Stimulated activated CD4-positive, alpha-beta T cell treated with anti-CD3 and anti-CD28 coated beads, Interleukin-4, amount 100 ng/mL, for 48 hours (primary cell): ENCODE measurements at places on chromosomes 7 and 10.

- no peak for DNase-seq
These were observed 39.0 kb upstream of the AOAH start for GRCh38 chr7:36763132-36763816.

GRCh38 chr7:151018421-151019129, 5.7 kb downstream of the ATG9B start:
- no peak for DNase-seq

DNA sequence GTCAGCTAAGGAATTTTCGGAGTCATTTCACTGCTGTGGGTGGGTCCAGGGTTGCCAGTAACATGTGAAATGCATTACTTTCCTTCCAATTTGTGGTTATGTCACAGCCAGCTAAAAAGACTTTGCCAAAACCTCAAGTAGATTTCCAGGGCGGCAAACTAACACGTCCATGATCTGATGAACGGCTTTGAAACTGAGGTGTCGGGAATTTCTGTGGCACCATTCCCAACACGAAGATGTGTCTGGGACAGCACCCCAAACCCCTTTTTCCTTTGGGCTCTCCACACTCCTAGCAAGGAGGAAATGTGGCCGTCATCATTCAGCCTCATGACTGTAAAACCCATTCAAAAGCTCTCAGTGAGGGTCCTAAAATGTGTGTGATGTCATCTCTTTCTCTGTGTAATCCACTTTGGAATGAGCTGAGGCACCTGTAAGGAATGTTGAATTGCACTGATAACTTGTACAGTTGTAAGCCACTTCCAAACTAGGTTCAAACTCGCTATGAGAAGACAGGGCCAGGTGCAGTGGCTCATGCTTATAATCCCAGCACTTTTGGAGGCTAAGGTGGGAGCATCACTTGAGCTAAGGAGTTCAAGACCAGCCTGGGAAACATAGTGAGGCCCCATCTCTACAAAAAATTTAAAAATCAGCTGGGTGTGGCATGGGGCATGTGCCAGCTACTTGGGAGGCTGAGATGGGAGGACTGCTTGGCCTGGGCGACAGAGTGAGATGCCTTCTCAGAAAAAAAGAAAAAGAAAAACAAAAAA, 146.1 kb upstream of the FRMD4A start:
- DNase-seq, result no peak

GRCh38 chr10:23158370-23158769, 33.7 kb upstream of the PTF1A start:
- DNase-seq, result no peak

DNA sequence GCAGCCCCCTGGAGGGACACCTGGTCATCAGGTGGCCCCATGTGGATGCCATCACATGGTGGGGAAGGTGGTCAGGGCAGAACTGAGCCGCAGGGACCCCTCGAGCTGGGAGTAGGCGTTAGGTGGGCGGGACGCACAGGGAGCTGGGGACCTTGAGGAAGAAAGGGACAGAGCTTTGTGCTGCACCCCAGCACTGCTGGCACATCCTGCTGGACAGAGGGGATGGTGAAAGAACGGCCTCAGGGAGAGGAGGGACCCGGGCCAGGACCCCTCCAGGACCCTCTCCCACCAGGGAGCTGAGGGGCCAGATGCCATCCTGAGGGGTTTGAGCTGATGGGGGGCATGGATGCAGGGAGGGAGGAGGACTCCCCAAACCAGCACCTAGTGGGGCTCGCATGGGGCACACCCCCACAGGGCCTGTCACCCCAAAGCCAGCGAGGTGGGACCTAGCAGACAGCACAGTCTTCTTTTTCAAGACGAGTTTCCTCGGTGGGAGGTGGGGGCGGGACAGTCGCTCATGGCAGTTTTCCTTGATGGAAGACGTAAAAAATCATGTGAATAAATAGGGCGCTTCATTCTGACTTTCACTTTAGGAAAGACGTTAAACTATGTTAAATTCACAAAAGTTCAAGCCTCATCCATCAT, 43.3 kb downstream of the STK32C start:
- no peak for DNase-seq

GRCh38 chr10:30763918-30764317, 134.4 kb upstream of the LYZL2 start:
- no peak for DNase-seq

- DNase-seq, result no peak
These were observed 94.7 kb upstream of the IMMP2L start for GRCh38 chr7:111657018-111657417.

GRCh38 chr7:94050046-94050445, 45.9 kb upstream of the BET1 start:
- DNase-seq, result no peak

DNA sequence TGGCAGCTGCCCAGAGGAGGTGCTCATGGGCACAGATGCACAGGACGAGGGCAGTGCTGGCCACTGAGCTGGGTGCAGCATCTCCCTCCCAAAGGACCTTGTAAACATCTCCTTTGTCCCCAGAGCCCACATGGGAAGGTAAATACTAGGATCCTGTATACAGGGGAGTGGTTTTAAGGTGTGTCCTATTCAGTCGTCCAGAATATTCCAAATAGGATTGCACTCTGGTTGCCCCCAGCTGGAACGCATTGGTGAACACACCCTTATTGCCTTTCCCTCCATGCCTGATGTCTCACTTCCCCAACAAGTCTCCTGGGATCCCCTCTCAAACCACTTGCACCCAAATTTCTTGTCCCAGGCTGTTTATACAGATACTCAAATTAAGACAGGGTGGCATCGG, 152.0 kb upstream of the PCBD1 start:
- no peak for DNase-seq

DNA sequence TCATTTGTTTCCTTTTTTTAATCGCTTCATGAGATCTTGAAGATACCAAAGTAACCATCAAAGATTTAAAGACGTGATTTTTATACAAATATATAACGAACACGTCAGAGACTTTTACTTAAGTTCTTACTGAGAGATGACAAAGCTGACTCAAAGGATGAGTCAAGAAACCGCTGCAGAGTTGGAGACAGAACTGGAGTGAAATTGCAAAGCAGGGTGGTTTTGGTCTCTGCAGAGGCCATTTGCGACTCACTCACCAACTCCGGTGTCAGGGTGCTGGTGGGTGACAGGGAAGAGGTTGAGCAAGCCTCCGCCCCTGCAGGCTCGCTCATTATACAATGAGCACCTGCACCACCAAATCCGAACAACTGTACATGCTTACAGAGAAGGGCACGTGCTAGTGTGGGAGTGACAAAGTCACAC, 75.2 kb downstream of the DNAJB6 start:
- DNase-seq, result peak; percentile 48

- no peak for DNase-seq
These were observed 22.8 kb upstream of the MALSU1 start for GRCh38 chr7:23276376-23276775.

DNA sequence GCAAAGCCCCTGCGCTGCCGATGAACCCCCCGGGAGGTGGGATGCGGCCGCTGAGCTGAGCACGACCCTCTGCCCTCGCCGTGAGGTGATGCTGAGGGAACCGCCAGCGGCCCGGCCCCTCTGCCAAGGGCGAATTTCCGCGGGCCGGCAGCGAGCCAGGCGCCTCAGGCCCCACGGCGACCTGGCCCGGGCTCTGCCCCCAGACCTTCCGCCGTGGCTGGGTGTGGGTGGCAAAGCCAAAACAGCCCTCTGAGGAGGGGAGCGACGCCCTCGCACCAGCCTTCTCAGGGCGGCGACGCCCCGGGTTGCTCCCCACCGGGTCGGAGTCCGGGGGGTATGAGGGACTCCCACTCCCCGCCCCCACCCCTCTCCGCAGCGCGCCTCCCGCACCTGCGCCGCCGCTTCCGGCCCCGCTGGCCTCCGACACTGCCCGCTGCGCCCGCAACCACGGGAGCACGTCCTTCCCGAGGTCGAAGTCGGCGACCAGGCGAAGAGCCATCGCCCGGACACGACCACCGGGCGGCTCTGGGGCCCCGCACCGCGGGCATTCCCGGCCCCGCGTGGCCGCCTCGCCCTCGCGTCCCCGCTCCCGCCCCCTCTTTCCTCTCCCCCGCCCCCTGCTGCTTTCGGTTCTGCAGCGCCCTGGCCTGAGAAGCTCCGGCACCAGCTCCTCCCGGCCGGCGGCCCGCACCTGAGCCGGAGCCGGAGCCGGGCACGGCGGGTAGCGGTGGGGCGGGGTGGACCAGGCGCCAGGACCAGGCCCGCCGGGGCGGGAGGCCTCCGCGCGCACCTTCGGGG, at the start of gene GSAP:
GSAP (minus strand) TSS at position 527 of the 798 bp plus-strand sequence; CDS start at position 499, 28 bp downstream.
- DNase-seq, result peak; percentile 19

GRCh38 chr10:42836771-42837468, 54.3 kb downstream of the BMS1 start:
- no peak for DNase-seq

GRCh38 chr10:121690152-121690848, 92.1 kb upstream of the FGFR2 start:
- DNase-seq, result no peak

GRCh38 chr10:19874791-19875190, 58.6 kb downstream of the PLXDC2 start:
- DNase-seq, result no peak

- DNase-seq, result no peak
These were observed 952.2 kb downstream of the CNTNAP2 start for GRCh38 chr7:147068842-147069241.

- DNase-seq, result no peak
These were observed 185.5 kb downstream of the EMX2 start for GRCh38 chr10:117728087-117728486.

DNA sequence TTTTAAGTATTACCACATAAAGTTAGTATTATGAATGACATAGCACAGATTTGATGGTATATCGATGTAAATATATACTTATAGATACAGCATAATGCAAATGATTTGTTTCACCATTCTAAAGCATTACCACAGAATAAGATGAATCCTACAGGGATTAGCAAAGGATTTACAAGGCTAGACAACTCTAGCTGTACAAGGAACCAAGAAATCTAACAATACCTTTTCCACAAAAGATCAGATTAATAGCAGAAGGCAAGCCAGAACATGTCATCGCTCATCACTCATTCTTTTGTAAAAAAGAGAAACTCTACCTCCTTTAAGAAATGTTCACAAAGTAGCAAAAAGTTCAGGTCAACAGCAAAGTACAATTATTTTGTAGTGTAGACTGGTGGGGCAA, 105.1 kb upstream of the ANK3 start:
- no peak for DNase-seq

DNA sequence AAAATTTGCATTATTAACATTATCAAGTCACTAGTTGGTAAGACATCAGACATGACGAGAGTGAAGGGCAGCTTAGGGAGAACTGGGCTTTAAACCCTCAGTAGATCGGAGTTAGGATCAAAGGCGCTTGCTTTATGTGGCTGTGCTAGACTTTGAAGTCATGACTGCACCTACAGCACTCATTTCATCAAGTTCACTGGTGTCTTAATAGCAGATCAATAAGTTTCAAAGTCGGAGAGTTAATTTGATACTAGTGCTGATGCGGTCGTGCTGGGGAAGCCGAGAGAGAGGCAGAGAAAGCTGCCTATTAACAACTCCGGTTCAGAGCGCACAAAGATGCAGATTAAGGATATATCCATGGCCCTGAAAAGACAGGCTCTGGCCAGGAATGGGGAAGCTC, 172.9 kb downstream of the TCF7L2 start:
- DNase-seq, result no peak

GRCh38 chr10:113610631-113611601, 52.9 kb downstream of the NRAP start:
- no peak for DNase-seq

DNA sequence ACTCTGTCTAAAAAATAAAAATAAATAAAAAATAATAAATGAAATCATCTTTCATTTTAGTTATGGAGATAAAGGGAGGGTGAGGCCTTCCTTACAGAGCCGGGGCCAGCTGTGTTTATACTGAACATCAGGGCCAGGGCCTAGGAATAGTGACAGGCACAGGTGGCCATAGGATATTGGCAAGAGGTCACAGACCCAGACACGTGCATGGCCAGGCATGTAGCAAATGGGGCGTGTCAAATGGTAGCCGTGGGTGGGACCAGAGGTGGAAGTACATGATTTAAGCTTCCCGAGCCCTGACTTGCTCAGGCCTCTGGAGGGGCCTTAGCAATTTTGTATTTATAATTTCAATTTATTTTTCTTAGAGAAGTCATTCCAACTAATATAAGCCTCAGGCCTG, 353.0 kb downstream of the ANKRD30A start:
- no peak for DNase-seq

DNA sequence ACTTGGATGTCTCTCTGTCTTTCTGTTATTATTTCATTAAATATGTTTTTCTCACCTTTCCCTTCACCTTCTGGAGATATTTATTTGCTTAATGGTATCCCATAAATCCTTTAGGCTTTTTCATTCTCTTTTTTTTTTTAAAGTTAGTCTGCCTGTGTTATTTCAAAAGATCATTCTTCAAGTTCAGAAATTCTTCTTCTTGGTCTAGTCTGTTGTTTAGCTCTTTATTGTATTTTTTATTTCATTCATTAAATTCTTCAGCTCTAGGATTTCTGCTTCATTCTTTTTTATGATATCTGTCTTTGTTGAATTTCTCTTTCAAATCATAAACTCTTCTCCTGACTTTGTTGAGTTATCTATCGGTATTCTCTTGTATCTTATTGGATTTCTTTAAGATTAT, 312.1 kb upstream of the KAT6B start:
- DNase-seq, result no peak

- DNase-seq, result no peak
These were observed 73.2 kb upstream of the EN2 start for GRCh38 chr7:155384751-155385150.

DNA sequence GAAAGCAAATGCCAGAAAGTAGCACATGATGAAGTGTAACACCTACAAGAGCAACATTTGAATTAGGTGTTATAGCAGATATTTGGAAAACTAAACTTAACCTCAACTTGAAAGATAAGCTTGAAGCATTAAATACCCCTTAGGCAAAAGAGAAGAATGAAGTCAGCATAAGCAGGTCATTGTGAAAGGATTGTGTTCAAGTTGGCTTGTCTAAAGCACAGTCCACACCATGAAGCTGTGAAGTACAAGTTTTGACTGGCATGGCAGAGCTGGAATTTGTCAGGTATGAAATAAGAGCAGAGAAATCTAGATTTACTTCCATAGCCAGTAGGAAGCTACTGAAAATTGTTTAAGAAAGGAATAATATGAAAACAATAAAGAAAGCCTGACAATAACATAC, 480.3 kb upstream of the POT1 start:
- DNase-seq, result no peak

DNA sequence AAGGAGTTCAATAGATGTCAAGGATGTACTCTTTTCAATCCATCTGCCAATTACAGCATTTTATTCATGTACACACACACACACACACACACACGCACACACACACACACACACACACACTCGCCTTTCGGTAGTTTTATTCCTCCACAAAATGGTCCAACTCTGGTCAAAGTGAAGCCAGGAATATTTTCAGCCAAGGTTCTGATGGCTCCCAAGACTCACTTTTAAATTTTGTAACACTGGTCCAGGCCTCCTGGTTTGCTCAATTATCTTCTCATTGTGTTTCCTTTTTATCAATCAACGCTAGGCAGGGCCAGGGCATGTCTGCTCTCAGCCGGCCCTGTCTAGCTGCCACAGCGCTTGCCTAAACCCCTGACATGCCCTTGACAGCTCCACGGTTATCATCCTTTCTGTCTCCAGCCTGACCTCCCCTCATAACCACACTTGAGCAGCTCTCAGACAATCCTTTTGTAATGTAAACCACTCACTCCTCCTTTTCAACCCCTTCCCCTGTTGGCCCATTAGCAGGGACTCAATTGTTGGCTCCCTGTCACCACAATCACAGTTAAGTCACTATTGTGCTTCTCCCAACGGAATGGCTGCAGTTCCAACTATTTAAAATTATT, 115.1 kb downstream of the ICA1 start:
- DNase-seq, result no peak
